ENCODE measurements at places on chromosomes 12 and 14.

GRCh38 chr12:101299346-101299745 is 19.4 kb downstream of the UTP20 start:
- DNase-seq: no peak

- no peak for DNase-seq
Measured at GRCh38 chr12:61524851-61525250, 735.4 kb upstream of the USP15 start.

DNA sequence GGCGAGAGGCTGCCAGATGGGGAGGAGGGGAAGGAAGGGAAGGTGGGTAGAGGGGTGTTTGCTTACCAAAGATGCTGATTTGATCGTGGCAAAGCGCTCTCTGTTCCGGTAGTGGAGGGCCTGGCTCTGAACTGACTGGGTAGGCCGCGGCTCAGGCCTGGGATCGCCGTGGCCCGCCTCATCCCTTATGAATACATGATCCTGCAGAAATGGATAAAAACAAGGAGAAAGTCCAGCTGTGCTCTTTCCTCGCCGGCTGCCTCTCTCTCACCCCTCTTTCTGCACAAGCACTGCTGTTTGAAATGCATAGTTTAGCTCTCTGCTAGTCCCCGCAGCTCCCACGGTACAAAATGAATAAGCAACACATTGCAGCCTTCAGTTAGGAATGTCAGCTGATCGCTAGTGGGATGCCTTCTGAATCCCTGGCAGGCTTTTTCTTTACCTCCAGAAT is 53.8 kb downstream of the PEBP1 start:
- DNase-seq: no peak

- no peak for DNase-seq
Measured at GRCh38 chr14:103057028-103057371, 349 bp downstream of the CDC42BPB start.

- no peak for DNase-seq
Measured at GRCh38 chr12:103779410-103780092, 61.5 kb downstream of the NT5DC3 start.

- no peak for DNase-seq
Measured at GRCh38 chr14:94345344-94346064, 22.4 kb upstream of the SERPINA6 start.

DNA sequence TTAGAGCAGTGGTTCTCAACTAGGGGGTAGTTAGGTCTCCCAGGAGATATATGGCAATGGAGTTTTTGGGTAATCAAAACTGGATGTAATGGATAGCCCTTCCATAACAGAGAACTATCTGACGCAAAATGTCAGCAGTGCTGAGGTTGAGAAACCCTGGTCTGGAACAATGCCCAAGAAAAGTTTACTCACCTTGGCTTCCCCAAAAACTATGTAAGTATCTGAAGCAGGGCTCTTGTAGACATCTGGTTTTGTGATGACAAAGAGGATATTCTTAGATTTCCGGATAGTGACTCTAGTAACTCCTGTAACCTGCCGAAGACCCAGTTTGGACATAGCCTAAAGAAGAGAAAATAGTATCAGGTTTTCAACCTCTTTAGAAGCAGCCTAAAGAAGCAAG is 11.8 kb downstream of the NACA start:
- DNase-seq: no peak

DNA sequence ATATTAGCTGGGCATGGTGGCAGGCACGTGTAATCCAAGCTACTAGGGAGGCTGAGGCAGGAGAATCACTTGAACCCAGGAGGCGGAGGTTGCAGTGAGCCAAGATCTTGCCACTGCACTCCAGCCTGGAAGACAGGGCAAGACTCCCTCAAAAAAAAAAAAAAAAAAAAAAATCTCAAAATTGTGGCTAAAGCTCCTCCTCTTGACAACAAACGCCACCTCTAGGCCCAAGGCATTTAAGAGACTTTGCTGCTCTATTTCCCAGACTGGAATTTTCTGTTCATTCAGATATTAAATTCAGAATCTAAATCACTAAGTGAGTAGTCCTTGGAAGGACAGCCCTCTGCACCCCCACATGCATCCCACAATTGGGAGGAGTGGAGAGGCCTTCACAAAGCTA is 1.4 kb downstream of the ZFYVE1 start:
- no peak for DNase-seq

GRCh38 chr14:52277552-52277951 is 10.1 kb downstream of the PTGDR start:
- DNase-seq: no peak

- no peak for DNase-seq
Measured at GRCh38 chr12:25242981-25243679, 7.6 kb downstream of the KRAS start.

DNA sequence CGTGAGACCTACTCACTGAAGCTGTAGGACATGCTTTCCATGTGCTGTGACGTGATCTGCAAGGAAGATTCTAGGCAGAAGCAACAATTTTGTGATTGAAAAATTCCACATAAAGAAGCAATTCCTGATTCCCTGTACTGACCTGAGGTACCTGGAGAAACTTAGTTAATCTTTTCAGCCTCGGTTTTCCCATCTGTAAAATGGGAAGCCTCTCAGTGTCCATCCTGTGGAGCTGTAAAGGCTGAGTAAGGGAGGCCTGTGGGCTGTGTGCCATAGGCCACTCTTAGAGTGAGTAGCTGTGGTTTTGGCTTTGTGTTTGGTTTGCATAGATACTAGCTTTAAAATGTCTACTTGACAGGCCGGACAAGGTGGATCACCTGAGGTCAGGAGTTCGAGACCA is 50.7 kb downstream of the SFSWAP start:
- no peak for DNase-seq

DNA sequence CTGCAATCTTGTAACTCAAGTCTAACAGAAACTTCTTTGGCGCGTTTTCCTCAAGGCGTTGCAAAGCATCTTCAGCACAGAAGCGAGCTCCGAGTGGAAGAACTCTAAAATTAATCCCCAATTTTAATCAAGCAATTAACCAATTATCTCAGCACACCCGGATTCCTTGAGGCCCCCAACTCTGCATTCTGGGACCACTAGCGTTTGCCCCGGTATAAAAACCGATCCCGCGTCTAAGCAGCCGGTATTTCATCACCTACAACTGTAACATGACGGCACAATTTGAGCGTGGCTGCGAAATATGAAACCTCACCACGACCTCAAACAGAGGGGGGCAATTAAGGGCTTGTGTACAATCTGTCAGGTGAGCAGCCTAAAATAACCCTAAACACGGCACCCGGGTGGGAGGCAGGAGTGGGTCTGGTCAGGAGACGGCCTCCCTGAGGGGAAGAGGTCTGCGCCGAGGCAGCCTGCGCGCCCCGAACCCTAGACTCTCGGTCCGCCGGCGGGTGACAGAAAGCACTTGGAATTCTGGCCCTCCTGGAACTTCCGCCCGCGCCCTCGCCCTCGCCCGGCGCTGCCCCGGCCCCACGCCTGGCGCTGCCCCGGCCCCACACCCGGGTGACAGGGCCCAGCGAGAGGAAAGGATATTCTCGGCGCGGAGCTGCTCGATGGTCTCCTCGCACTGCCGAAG is 594 bp downstream of the ZCCHC8 start:
- DNase-seq: no peak

DNA sequence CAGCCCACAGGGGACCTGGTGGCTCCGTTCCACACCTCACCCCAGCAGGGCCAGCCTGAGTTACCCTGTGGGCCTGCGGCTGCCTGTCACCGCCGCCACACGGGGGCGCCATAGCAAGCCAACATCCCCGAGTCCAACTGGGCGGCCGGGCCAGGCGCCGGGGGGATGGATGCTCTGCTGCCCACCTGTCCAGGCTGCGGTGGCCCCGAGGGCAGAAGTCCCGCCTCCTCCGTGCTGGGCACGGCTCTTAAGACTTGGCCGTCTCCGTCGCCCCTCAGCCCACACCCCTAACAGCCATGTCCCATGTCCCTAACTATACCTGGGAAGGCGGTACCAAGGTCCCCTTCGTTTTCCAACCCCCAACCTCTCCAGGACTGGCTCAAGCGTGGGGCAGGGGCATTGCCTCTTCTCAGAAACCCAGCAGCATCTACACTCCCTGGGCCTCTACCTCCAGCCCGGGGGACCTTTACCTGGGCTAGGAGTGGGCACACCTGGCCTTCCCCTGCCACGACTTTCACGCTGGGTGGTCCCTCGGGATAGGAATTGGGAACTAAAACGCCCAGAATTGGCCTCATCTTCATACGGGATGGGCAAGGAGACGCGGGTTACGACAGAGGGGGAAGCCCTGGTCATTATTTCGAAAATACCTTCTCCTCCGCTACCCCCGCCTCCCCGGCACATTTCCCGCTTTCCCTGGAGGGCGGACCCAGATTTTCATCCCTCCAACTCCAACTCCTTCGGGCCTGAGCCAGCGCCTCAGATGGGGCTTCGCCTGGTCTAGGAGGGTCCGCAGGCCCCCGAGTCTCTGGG is 1.1 kb upstream of the CYP46A1 start:
- peak; percentile 67 for DNase-seq

DNA sequence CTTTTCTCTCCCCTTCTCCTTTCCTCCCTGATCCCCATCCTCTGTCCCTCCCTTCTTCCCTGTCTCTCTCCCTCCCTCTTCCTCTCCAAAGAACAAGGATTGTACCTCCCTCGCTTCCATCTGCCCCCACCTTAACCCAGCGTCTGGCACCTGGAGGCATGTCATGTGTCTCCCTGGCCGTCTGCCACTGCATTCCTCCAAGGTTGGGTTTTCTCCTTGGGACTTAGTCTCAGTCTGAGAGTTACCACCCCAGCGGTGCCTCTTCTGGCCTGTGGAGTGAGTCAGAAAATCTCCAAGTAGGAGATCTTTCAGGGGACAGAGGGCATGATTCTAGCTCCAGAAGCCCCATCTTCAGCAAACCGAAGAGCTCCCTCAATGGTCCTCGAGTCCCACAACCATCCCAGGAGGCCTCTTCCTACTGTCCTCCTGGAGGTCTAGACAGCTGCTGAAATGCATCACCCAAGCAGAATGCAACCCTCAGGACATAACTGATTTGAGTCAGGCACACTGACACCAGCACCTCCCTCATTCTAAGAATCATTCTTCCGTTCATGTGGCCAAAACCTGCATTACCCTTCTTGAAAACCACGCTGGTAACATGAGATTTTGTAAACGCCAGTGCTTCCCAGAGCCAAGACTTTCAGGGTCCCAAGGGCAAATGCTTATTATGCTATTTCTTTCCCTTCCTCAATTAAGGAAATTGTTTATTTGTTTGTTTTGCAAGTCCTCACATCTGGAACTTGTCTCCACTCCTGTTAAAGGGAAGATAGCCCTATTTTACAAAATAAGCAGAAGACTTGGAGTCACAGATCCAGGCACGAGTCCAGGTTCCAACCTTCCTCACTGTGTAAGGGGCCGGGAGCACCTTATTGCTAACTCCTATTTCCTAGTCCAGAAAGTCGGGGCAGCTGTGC is 463.2 kb downstream of the BCL11B start:
- DNase-seq: no peak

DNA sequence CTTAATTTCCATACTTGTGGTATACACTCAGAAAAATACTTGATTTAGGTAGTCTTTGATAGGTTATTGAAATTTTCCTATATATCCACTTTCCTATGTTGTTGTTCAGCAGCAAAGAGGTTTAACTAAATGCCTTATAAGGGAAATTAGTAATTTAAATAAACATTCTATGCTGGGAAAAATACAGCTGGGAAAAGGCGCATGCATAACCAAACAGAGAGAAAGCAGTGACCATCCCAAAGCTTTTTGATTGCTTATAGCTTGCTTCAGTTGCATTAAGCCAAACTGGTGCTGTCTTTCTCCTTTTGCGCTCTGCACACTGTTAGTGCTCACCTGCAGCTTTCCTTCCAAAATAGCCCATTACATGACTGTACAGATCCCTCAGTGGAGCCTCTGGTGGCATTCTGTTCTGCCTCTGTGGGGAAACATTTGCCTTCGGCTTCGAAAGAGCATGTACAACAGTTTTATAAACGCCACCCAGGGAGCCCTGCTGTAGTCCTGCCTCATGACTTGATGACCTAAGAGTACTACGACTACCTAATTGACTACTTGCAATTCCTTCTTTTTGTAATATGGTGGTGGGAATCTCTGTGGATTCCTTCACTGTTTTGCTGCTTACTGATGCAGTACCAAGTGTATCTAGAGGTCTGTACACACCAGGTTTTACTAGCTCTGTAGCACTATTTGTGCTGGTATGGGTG is 120.8 kb downstream of the RALGAPA1 start:
- no peak for DNase-seq

DNA sequence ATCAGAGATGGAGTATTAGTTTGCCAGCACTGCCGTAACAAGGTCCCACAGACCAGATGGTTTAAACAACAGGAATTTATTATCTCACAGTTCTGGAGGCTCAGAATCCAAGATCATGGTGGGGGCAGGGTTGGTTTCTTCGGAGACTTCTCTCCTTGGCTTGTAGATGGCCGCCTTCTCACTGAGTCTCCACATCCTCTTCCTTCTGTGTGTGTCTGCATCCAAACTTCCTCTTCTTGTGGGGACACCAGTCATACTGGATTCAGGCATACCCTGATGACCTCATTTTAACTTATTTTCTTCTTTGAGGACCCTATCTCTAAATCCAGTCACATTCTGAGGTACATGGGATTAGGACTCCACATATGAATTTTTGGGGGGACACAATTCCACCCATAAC is 455.5 kb downstream of the RGS6 start:
- DNase-seq: no peak

GRCh38 chr12:115828168-115828567 is 449.3 kb downstream of the MED13L start:
- DNase-seq: no peak

DNA sequence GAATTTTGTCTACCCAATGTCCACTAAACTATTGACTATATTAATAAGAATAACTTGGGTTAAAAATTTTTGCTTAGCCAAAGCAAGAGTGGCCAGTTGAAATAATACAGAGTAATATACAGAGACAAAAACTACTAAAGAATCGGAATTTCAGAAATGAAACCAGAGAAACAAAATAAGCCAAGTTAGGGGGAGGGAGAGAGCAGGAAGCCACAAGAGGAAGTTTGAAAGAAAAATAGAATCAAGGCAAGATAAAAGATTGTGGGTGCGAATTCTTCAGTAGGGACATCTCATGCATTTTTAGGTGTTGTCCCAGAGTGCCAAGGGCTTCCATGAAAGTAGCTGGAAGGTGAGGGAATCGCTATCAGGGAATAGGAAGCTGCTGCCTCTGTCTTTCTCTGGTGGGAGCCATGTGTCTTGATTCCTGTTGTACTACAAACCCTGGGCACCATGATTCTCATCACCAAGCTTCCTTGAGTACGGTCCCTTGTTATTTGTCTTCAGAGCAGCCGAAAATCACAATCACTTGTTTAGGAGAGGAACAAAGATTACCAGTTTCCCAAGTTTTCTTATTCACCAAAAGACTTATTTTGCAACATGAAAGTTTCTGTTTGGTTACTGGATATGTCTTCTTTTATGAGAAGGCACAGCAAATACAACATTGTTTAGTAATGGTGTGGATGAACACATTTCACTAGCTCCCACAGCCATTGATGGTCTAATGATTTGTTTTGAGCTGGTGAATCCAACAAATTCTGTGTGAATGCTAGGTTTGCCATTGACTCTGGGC is 16.7 kb downstream of the NEUROD4 start:
- DNase-seq: no peak

DNA sequence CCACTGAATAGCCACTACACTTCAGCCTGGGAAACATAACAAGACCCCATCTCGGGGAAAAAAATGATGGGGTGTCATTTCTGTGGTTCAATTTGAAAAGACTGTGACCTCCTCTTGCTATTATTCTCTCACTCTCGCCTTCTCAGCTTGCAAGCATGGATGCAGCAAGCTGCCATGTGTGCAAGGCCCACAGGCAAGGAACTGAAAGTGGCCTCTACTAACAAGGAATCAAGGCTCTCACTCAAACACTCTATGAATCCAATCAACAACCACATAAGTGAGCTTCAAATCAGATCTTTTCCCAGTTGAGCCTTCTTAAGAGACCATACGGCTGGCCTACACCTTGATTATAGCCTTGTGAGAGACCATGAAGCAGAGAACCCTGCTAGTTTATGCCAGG is 17.9 kb upstream of the DHRS7 start:
- no peak for DNase-seq

Measured in D721Med (cell line).